ENCODE measurements at places on chromosomes 7 and 10.

DNA sequence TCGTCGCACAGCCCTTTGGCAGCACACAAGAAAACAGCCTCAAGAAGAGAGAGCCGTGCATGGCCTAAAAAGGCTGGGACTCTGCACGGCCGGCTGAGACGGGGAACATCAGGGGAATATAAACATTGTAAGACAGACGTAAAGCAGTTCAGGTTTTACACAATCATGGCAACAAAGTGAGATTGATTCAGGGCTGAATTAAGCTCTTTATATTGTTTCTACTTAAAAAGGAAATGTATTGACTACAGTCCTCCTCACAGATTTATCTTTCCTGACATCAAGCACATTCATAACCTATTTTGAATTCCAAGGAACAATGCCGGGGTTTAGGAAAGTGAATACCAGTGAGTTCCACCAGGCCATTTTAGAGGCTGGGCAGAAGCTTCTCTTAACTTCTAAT, 25.2 kb downstream of the SORBS1 start:
- no peak for DNase-seq

DNA sequence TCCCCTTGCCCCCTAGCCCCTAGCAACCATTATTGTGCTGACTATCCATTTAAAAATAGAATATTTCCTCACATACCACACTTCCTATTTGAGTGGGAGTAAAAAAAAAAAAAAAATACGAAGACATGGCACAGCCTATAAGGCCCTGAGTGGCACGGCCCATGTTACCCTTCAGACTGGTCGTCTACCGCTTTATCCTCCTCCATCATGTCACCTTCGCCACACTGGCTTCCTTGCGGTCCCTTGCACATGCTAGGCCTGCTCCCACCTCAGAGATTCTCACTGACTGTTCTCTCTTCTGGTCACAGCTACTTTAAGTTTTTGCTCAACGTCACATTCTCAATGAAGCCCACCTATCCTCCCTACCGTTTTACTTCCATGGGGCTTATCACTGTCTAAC, 130.3 kb downstream of the ATE1 start:
- DNase-seq, result no peak

GRCh38 chr7:99380032-99380822, 5.7 kb downstream of the ARPC1B start:
- DNase-seq, result peak; percentile 50

DNA sequence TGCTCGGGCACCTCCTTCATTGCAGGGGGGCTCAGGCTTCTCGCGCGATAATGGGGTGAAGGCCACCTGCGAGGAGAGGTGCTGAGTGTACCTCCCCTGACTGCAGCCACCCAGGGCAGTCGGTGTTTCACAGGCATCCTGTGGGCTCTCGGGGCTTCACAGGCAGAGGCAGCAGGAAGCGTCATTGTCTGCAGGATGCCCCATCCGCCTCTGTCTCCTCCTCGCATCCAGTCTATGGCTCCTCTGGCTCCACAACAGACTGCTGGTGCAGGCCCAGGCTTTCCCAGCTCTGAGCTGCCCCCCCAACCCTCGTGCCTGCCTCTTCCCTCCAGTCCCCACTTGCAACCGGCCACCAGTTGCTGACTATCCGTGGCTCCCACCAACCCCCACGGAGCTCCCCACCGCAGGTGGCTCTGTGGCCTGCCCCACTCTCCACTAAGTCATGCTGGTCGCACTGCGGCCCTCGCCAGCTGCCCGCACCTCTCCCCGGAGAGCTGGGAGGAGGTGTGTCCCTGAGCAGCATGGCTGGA, 36.5 kb downstream of the CAMK2B start:
- no peak for DNase-seq

DNA sequence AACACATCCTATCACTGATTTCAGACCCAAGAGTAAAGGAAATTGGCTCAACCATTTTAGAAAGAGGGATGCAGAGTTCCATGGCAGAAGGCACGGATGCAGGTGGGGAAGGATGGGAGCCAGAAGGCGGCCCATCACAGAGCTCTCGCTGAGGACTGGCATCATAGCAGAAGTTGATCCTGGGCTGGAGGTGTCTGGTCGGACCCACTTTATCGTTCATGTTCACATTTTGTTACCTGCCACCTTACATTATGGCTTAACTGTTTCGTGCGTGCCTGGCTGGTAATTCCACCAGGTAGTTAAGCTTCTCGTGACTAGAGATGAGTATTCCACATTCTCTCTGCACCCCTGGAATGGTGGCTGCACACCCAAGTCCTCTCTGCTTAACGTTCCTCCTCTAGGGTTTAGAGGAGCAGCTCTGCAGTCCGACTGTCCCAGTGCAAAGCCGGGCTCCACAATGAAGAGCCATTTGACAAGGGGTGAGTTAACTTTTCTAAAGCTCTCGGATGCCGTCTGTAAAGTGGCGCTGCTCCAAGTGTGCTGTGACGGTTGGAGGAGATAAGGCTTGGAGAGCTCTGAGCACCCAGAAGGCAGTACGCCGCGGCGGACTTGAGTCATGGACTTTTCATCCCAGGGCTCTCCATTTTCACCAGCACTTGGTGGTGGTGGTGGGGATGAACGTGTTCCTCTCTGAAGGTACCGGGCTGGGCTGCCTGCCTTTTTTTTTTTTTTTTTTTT, 157.1 kb upstream of the SHH start:
- no peak for DNase-seq
